ENCODE measurements at places on chromosomes 4 and X.
A peak's percentile ranks its signal among the peaks of the same experiment; 100 is the strongest.

GRCh38 chrX:152480269-152481212, 29.4 kb upstream of the GABRA3 start:
- DNase-seq, result no peak

GRCh38 chr4:14856062-14856933, 146.0 kb upstream of the CPEB2 start:
- peak; percentile 89 for DNase-seq

DNA sequence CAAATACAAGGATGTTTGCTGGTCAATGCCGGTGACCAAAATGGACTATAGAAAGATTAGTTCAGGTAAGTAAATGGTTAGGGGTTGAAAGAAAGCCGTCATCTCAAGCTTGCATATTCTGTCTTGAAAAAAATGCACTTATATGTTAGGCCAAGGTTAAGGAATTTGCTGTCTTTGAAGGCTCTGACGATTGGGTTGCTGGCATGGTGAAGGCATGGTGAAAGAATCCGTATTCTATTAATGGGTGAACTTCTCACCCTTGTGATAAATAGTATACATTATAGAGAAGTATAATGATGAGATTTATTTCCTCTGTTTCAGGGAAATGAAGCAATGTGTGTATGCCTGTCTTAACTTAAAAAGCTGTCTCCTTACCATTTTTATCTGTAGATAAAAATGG, 132.6 kb downstream of the ADGRL3 start:
- no peak for DNase-seq

DNA sequence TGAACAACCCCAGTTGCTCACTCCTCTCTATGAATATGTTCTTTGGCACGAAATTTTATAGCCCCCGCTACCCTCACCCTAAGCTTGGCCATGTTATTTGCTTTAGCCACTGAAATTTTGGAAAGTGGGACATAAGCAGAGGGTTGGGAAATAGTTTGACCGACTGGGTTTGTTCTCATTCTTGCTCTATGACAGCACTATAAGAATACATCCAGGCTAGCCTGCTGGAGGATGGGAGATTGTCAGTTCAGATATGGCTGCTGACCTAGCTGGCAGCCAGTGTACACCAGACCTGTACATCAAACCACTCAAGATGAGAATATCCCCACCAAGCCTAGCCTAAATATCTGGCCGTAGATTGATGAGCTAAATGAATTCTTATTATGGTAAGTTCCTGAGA, 298.1 kb downstream of the PDGFC start:
- no peak for DNase-seq

GRCh38 chr4:129672941-129673340, 577.0 kb downstream of the C4orf33 start:
- no peak for DNase-seq

DNA sequence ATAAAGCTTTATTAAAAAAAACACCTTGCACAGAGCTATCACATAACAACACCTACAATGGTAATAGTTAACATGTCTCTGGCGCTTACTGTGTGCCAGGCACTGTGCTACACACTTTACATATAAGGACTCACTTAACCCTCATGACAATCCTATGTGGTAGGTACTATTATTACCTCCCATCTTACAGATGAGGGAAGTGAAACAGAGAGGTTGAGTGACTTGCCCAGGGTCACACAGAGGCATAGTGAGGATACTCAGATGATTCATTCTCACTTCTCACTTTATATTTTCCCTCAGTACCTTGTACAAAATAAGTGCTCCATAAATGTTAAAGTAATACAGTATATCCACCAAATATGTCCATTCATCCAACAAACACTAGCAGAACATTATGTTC, 43.4 kb upstream of the IQSEC2 start:
- no peak for DNase-seq

GRCh38 chr4:58602022-58602421, 1491.8 kb upstream of the IGFBP7 start:
- no peak for DNase-seq

GRCh38 chrX:34546366-34546765, 110.7 kb downstream of the TMEM47 start:
- DNase-seq, result no peak

GRCh38 chrX:120377179-120377578, 15.3 kb downstream of the ATP1B4 start:
- DNase-seq, result no peak

DNA sequence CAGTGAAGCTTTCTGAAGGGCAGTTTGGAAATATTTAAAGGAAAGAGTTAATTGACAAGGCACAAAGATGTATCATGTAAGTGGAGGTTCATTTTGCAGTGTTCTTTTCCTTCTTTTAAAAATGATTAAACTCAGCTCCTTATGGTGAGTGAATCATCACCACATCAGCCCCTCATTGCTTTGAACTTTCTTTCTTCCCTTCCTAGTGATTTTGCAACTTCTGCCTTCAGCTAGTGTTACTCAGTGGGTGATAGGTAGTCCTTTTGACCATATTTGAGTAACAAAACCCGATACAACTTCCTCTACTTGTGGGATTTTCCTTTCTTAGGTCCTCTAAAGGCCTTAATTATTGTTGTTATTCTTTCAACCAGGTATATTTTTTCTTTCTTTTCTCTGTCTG, 8.2 kb downstream of the ZCCHC4 start:
- DNase-seq, result no peak

DNA sequence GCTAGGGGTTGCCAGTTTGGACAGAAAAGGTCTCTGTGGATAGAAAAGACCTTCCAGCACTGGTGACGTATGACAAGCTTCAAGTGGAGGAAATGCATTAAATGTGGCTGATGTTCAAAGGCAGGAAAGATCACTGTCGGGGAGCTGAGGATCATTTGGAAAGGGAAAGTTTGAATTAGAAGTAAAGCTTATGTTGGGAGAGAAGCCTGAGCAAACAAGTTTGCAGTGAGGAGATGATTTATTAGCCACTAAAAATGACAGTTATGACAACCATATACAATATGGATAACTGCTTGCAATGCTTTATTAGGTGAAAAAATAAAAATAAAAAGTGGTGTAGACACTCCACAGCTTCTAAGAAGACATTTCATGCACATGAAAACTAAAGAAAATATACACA, 135.3 kb upstream of the HS3ST1 start:
- no peak for DNase-seq

All from NCI-H460 (cell line).